ENCODE measurements at places on chromosomes 3 and 15.

DNA sequence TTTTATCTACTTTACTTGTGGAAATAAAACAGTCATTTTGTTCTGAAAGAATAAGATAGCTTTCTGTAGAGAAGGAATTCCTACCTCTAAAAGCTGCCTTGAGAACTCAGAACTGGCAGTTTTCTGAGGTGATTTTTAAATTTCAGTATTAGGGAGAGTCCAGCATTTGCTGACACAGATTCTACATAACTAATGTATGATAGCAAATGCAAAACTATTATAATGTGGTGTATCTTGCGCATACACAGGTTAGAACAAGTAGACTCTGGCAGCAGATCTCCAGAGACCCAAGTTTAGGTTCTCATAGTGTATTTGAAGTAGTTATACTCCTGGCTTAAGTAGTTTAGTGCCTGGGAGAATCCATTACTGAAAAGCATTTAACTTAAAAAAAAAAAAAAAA is 30.8 kb downstream of the OIP5 start:
- DNase-seq, result no peak

DNA sequence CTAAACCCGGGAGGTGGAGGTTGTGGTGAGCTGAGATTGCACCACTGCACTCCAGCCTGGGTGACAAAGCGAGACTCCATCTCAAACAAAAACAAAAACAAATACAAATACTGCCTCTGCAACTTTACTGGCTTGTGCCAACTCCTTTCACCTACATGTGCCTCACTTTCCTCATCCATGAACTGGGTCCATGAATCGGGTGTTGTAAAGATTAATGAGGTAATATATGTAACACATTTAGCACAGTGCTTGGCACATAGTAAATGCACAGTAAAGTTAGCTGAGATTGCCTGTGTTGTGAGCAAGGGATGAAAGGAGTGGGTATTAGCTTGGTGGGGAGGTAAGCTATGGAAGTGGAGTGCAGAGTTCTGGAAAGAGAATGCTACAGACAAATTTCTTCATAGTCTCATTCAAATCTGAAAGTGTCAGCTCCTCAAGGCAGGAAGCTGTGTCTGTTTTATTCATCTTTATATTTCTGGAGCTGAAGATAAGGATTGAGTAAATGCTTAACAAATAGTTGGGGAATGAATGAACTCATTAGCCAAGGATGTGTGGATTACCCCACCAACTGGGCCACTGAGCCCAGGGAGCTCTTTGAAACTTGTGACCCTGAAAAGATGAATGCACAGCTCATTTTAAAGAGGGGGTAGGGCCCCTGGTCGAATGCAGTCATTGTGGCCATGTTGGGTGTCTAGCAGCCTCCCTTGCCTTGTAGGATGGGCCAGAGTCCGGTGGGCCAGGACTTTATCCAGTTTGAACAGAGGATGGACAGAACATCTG is 7.7 kb upstream of the CDCP1 start:
- no peak for DNase-seq

DNA sequence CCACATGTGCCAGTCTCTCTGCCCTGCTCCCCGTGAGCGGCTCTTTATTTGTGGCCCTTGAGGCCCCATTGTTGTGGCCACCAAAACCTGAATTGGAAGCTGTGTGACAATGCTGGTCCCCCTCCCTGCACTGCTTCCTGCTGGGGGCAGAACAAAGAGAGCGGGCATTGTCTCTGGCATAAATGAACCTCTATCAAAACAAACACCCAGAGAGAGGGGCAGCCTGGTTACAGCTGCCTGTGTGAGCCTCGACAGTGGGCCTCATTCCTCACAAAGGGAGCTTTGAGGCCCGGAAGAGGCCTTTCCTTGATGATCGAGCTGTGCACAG is 152.9 kb downstream of the IGF1R start:
- DNase-seq, result no peak

GRCh38 chr3:140438736-140439470 is 239.0 kb upstream of the TRIM42 start:
- no peak for DNase-seq

- no peak for DNase-seq
Measured at GRCh38 chr15:41832208-41832607, 4.3 kb downstream of the JMJD7 start.

DNA sequence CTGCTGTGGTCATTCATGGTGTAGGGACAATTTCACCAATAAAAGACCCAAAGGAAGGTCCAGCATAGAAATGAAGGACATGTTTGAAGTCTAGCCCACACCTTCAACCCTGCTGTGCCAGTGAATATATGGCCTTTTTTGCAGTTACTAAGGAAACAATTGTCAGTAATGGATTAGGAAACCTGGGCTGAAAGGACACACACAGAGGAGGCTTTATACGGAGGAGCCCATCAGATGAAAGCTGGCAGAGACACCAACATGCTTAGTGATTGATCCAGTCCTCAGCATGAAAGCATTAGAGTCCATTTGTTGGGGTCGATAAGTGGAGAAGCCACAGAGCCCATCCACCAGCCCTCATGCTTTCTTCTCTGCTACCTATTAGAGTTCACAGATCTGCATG is 584.3 kb downstream of the AGBL1 start:
- DNase-seq, result no peak

- peak; percentile 38 for DNase-seq
Measured at GRCh38 chr3:16337856-16338540, 73.0 kb downstream of the OXNAD1 start.

- no peak for DNase-seq
Measured at GRCh38 chr15:26158176-26158575, 295.0 kb upstream of the ATP10A start.

DNA sequence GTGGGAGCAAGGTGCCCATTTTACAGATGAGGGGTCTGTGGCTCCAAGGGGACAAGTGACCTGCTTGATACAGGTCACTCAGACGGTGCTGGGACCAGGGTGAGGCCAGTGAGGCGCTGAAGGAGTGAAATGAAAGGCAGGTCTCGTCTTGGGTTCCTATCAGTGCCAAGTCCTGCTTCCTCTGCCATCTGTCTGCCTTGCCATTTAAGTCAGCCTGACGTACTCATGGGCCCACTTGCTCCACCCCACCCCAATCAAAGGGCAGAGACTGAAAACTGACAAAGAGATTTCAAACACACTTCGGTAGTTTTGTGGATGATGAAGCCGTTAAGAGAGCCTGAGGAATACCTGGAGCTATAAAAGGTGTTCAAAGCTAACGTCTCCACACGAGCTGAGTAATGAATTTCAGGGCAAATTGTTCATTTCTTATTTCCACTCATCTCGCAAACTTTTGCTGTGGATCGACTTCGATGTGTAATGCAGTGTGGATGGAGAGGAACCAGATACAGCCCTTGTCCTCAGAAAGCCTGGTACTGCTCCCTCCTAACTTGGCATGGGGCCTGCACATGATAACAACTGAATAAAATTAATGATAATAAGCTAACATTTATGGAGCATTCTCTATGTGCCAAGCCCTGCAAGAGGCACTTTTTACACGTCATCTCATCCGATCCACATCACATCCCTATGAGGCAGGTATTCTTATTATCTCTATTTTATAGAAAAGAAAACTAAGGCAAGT is 36.6 kb downstream of the ATP2B2 start:
- DNase-seq, result no peak

- DNase-seq, result no peak
Measured at GRCh38 chr15:60656041-60656440, 177.1 kb upstream of the ICE2 start.

GRCh38 chr3:107085261-107085660 is 292.0 kb upstream of the CCDC54 start:
- no peak for DNase-seq

GRCh38 chr15:72113347-72114031 is 4.5 kb downstream of the MYO9A start:
- DNase-seq, result no peak

GRCh38 chr3:20007960-20008359 is 4.1 kb downstream of the PP2D1 start:
- DNase-seq, result no peak

DNA sequence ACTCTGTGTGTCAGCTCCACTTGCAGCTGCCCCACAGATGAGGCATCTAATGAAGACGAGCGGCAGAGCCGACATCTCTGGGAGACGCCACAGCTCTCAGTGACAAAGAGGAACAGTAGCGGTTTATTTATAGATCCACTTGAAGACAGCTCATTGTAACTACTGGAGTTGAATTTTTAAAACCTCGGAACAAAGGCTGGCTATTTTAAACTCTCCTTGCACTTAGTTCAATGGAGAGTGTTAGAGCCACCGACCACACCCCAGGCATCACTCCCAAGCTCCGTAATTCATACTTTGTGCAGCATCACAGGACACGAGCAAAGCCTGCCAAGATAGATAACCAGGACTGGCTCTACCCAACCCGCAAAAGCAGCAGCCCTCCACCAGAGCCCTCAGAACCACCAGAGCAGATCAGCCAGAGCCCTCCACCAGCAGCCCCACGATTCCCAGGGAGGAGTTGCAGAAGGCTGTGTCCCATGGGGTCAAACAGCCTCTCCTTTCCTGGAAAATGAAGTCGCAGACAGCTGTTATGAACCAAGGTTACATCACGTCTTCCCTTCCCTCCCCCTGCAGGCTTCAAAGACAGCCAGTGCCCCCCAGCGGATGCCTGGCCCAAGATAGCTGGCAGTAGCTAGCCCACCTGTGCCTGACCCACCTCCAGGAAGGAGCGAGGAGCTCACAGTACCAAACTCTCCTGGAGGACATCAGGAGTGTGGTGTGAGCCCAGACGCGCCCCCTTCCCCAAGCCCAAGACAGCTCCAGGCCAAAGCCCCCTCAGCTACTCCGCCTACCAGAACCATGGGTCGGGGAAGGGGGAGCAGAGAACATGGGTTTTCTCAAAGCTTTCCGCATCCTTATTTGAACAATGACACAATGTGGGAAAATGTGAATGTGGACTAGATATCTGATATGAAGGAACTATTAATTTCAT is 45.7 kb downstream of the POC1A start:
- no peak for DNase-seq

DNA sequence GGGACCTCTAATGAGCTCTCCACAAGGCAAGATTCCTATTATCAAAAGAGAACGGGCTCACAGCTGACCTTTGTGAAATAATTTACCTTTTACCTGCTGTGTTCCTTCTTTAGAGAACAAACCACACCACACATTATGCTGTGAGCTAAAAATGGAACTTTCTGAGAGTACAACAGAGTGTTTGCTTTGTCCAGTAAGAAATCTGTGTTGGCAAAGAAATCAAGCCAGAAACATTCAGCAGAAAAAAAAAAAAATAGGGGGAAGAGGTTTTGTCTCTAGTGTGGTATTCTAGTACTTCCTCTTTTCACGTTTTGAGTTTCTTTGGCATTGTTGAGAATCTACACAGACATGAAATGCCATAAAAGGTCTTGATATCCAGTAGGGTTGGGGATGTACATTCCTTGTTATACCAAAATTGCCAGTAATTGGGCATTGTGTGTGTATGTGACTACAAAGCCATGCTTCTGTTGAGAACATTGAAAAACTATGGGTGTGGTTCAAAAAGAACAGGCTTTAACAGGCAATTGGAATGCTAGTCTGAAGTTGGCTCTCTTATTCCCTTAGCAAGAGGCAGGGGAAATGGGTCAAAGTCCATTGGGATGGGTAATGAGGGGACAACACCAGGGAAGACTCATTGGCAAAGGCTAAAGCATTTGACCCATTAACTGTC is 273.5 kb downstream of the NEK10 start:
- DNase-seq, result no peak

GRCh38 chr15:31828594-31828993 is 201.7 kb upstream of the CHRNA7 start:
- DNase-seq, result no peak

- no peak for DNase-seq
Measured at GRCh38 chr15:82641129-82641798, 5.9 kb downstream of the CPEB1 start.

GRCh38 chr3:55481744-55482495 is 5.2 kb downstream of the WNT5A start:
- no peak for DNase-seq

GRCh38 chr15:86743283-86743903 is 663.7 kb downstream of the AGBL1 start:
- DNase-seq, result no peak

- no peak for DNase-seq
Measured at GRCh38 chr3:59126446-59126845, 76.6 kb upstream of the CFAP20DC start.

- no peak for DNase-seq
Measured at GRCh38 chr15:88400084-88400483, 67.1 kb downstream of the MRPL46 start.

DNA sequence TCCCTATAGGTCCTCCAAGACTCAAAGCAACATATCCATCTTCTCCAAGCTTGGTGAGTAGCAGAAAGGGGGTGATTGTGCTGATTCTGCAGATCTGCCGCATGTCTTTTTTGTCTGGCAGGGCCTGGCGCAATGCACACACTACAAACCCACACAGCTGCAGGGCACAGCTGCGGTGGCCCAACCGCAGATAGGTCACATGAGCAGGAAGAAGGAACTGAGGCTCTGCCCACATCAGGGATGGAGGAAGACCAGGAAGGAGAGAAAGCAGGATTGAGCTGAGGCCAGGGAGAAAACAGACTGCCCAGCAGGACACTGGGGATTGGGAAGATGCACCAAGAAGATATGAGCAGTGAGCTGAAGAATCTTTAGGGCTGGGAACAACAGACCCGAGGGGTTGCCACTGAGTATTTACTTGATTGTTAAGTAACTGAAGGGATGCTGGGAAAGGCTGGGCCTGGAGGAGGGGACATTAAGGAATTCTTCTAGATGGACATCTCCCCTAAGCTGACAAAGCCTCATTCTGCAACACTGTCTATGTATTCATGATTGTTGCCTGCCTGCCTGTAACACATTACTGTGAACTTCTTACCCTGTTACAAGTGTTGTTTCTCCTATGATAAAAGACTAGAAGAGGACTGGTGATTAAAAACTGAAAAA is 126.7 kb downstream of the MYLK start:
- DNase-seq, result no peak

GRCh38 chr3:9214185-9214584 is 35.3 kb downstream of the SRGAP3 start:
- DNase-seq, result no peak

- no peak for DNase-seq
Measured at GRCh38 chr15:37885651-37886050, 48.8 kb upstream of the TMCO5A start.

DNA sequence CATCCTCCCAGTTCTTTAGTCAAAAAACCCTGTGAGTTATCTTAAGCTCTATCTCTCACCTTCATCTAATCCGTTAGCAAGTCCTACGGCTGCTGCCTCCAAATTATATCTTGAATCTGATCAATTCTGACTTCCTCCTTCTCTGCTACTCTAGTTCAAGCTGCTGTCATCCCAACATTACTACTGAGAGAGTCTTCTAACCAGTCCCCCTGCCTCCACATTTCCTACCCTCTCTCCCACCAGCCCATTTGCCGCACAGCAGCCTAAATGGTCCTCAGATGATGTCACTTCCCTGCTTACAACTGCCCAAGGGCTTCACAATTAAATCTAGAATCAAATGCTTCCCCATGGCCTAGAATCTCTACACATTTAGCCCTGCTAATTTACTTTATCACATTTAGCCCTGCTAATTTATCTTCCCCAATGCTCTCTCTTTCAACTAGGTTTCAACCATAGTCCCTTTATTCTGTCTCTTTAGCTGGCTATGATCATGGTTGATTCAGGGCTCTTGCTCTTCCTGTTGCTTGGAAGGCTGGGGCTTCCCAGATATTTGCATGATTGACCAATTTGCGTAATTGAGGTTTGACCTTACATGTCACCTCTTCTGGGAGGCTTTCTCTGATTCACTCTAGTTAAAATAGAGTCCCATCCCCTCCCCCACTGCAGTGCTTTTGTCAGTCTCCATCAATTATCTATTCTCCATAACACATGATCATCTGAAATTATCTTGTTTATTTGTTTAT is 11.0 kb upstream of the ARL14 start:
- no peak for DNase-seq

Data from GM12892 (cell line).